ENCODE measurements at places on chromosomes 3 and 15. TPM values are rescaled to one million over a fixed set of nuclear protein-coding genes. Genes with fewer than 3 reads are reported as not detected.
A peak's percentile ranks its signal among the peaks of the same experiment; 100 is the strongest.

- no peak for DNase-seq
- no peaks in the 10 kb centered on the region for H3K4me1 ChIP-seq
- H3K27me3 ChIP-seq: no peaks in the 10 kb centered on the region
- H3K36me3 ChIP-seq: peaks cover 86% of the 10 kb centered on the region
- no peak overlapping the region for H3K4me3 ChIP-seq
- H3K27ac ChIP-seq: no peak overlapping the region
Observed at GRCh38 chr3:183807209-183807728, 18.1 kb downstream of the MAP6D1 start.

DNA sequence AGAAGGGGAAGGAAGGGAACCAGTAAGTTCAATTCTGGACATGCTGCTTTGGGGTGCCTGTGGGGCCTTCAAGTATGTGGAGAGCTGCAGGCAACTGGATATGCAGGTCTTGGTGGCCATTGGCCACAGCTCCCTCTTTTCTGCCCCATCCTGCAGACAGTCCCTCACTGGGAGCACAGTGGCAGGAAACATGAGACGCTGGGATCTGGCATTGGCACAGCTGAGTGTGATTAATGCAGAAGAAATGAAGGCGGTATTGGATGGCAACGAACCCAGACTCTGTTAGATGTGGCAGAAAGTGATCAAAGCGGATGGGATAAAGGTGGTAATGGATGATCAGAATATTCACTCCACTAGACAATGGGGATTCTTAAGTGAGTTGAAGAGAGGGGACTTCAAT, 23.2 kb upstream of the VPS8 start:
- DNase-seq: peak; percentile 67
- H3K36me3 ChIP-seq: no peaks in the 10 kb centered on the region
- H3K27ac ChIP-seq: no peak overlapping the region
- H3K27me3 ChIP-seq: no peaks in the 10 kb centered on the region
- H3K4me3 ChIP-seq: no peak overlapping the region
- no peaks in the 10 kb centered on the region for H3K4me1 ChIP-seq

- no peak overlapping the region for H3K4me3 ChIP-seq
- H3K27me3 ChIP-seq: peaks cover 41% of the 10 kb centered on the region
- no peaks in the 10 kb centered on the region for H3K4me1 ChIP-seq
- H3K27ac ChIP-seq: no peak overlapping the region
- no peaks in the 10 kb centered on the region for H3K36me3 ChIP-seq
Observed at GRCh38 chr3:193149998-193150397, 91.0 kb upstream of the PLAAT1 start.

Gene IL5RA
- total RNA-seq: not detected

Gene CPLX3
- total RNA-seq: not detected

Gene ARL6
- total RNA-seq: 4.7 TPM

DNA sequence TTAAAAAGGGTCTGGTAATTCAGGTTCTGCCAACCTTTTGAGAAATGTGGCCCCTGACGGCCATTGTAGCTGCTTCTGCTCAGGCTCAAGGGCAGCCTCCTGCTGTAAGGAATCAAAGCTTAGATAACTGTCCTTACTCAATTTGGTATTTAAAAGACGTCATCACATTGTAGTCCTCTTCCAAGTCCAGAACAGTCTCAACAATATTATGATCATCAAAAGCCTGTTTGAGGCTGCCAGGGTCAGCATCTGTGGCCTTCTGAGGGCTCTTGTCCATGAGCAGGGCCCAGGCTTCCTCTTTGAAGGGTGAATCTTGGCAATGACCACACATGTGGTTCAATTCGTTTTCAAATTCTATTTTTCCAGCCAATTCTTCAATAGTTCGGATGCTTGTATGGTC, 6.0 kb downstream of the C3orf62 start:
- no peak for DNase-seq
- H3K27ac ChIP-seq: no peak overlapping the region
- H3K4me3 ChIP-seq: no peak overlapping the region
- no peaks in the 10 kb centered on the region for H3K4me1 ChIP-seq
- peaks cover 14% of the 10 kb centered on the region for H3K36me3 ChIP-seq
- no peaks in the 10 kb centered on the region for H3K27me3 ChIP-seq

DNA sequence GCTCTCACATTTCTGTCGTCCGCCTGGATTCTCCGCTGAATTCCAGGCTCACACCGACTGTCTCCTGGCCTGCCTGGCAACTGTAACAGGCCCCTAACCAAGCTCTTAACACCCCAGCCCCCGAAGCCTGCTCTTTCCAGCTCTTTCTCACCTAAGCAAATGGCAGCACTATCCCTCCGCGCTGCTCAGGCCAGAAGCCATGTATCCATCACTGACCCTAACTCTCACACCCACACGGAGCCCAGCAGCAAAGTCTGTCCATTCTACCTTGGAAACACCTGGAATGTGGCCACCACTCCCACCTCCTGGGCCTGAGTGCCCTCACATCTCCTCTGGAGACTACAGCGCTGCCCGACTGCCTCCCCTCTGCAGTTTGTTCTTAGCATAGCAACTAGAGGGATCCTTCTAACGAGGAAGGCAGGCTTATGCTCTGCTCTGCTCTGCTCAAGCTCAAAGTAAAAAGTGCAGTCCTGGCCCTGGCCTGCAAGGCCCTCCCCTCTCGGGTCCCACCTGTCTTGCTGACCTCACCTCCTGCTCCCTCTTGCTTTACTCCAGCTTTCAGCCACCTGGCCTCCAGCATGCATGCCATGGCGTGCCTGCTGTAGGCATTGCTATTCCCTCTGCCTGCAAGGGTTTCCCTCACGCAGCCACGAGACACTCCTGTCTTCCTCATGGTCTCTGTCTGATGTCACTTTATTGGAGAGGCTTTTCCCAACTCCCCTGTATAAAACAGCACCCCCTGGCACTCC, 27.2 kb downstream of the FEM1B start:
- no peak overlapping the region for H3K4me3 ChIP-seq
- DNase-seq: no peak
- H3K4me1 ChIP-seq: peaks cover 19% of the 10 kb centered on the region
- no peaks in the 10 kb centered on the region for H3K27me3 ChIP-seq
- H3K36me3 ChIP-seq: peaks cover 16% of the 10 kb centered on the region
- peak overlapping the region; percentile 36 for H3K27ac ChIP-seq

GRCh38 chr3:109927726-109928125, 590.4 kb upstream of the DPPA4 start:
- H3K27ac ChIP-seq: peak overlapping the region; percentile 62
- no peak for DNase-seq
- no peaks in the 10 kb centered on the region for H3K36me3 ChIP-seq
- no peak overlapping the region for H3K4me3 ChIP-seq
- H3K27me3 ChIP-seq: no peaks in the 10 kb centered on the region

DNA sequence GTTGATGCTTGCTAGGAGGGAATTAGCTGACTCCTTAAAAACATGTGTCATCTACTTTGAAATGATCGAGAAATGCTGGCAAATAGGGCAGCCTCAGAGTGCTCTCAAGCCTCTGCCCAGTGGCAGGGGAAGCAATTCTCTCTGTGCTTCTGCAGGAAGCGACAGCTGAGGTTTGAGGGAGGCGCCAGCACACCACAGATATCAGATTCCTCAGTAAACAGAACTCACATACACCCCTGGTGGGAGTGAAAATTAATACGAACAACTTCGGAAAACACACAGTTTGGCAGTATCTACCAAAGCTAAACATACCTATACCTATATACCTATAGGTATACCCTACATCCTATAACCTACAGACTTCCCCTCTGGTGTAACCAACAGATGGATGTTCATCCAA, 61.3 kb downstream of the NSMCE3 start:
- no peak overlapping the region for H3K4me3 ChIP-seq
- H3K27ac ChIP-seq: no peak overlapping the region
- no peaks in the 10 kb centered on the region for H3K36me3 ChIP-seq
- no peak for DNase-seq

GRCh38 chr3:48600711-48601621, 5.8 kb upstream of the COL7A1 start:
- no peaks in the 10 kb centered on the region for H3K27me3 ChIP-seq
- H3K27ac ChIP-seq: peak overlapping the region; percentile 59
- peaks cover 50% of the 10 kb centered on the region for H3K4me1 ChIP-seq
- no peak overlapping the region for H3K4me3 ChIP-seq

GRCh38 chr3:79329154-79329553, 438.6 kb downstream of the ROBO1 start:
- H3K4me3 ChIP-seq: no peak overlapping the region
- H3K27me3 ChIP-seq: peaks cover 53% of the 10 kb centered on the region
- H3K27ac ChIP-seq: no peak overlapping the region
- no peaks in the 10 kb centered on the region for H3K4me1 ChIP-seq
- no peaks in the 10 kb centered on the region for H3K36me3 ChIP-seq
- DNase-seq: no peak

GRCh38 chr3:197186887-197187588, 111.4 kb downstream of the DLG1 start:
- H3K27ac ChIP-seq: no peak overlapping the region
- H3K4me1 ChIP-seq: peaks cover 11% of the 10 kb centered on the region
- no peaks in the 10 kb centered on the region for H3K27me3 ChIP-seq
- H3K4me3 ChIP-seq: no peak overlapping the region
- no peaks in the 10 kb centered on the region for H3K36me3 ChIP-seq

DNA sequence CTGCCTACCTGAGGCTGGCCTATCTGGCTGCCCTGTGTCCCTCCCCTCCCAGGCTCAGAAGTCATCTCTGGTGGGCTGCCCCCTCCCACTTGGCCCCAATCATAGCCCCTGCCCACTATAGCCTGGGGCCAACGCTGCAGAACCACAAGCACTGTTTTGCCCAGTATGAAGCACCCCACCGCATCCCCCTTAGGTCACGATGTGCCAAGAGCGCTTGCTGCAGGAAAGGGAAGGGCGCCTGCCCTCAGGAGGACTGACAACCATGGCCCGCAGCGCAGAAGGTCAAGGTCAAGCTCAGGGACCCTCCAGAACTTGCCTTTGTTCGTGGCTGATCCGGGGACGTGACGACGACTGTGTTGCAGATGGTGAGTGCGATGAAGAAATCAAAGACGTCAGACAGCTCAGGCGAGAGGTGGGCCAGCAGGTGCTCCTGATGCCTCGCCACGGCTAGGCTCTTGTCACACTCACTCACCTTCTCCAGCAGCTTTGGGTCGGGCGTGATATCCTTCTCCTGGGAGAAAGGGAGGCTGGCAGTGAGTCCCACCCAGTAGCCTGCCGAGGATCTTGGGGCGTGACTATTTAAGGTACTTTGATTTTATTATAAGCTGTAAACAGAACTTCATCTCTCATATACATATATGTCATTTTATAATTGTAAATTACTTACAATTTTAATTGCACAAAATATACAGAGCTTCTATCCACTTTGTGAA, 146.6 kb downstream of the ATP10A start:
- no peak overlapping the region for H3K27ac ChIP-seq
- H3K27me3 ChIP-seq: no peaks in the 10 kb centered on the region
- no peak for DNase-seq
- H3K4me1 ChIP-seq: no peaks in the 10 kb centered on the region
- no peaks in the 10 kb centered on the region for H3K36me3 ChIP-seq
- no peak overlapping the region for H3K4me3 ChIP-seq

Gene SOX14
- not detected for total RNA-seq

DNA sequence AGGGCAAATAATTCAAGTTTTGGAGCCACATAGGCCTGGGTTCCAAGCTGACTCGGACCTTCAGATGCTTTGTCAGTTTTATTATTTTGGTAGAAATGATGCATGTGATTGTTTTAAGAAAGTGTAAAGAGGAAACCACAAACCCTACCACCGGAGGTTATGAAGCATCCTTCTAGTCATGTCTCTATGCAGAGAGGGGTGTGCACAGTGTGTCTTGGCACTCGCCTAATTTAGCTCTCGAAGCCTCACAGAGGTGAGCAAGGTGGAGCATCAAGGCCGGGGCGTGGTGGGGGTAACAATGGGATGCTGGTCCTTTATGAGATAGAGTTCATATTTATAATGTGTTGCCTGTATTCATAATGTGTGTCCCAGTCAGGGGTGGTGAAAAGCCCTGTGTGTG, 63.7 kb upstream of the SMAD6 start:
- no peaks in the 10 kb centered on the region for H3K4me1 ChIP-seq
- DNase-seq: no peak
- H3K27ac ChIP-seq: no peak overlapping the region
- no peaks in the 10 kb centered on the region for H3K36me3 ChIP-seq

Gene GP9
- not detected for total RNA-seq

- no peak overlapping the region for H3K27ac ChIP-seq
- DNase-seq: no peak
- H3K36me3 ChIP-seq: no peaks in the 10 kb centered on the region
- no peaks in the 10 kb centered on the region for H3K27me3 ChIP-seq
Observed at GRCh38 chr3:87136066-87136596, 91.0 kb upstream of the CHMP2B start.

DNA sequence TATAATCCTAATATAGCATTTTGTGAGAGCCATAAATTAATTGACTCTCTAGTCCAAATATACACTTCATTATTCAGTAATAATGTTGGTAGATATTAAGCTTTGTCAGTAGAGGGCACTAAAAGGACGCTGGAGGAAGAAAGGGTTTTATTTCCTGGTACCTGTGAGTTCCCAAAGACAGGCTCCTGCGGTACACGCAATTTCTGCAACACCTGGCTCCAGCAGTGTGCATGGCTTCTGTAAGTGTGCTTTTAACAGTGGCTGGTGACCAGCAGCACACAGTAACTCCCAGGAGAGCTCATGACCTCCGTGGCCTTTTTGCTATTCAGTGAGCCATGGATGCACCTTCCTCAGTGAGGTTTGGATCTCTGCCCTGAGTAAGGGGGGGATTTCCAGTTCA, 338.3 kb upstream of the ZNF385D start:
- H3K4me1 ChIP-seq: no peaks in the 10 kb centered on the region
- H3K27me3 ChIP-seq: no peaks in the 10 kb centered on the region
- no peak overlapping the region for H3K27ac ChIP-seq
- DNase-seq: peak; percentile 63
- H3K36me3 ChIP-seq: no peaks in the 10 kb centered on the region
- no peak overlapping the region for H3K4me3 ChIP-seq

DNA sequence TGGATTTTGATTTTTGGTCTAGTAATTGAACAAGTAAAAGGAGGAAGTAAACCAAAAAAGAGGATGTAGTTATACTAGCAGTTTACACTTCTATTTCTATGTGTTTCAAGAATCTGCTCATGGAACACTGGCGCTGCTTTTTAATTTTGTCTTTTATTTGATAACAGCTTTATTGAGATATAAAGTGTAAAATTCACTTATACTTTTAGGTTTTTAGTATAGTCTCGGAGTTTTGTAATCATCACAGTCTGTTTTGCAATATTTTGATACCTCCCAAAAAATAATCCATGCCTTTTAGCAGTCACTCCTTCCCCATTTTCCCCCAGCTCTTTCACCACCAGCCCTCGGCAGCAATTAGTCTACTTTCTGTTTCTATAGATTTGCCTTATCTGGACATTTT, 18.0 kb downstream of the UBE2E2 start:
- no peak overlapping the region for H3K27ac ChIP-seq
- no peak for DNase-seq
- H3K27me3 ChIP-seq: no peaks in the 10 kb centered on the region
- peaks cover 8% of the 10 kb centered on the region for H3K36me3 ChIP-seq
- H3K4me1 ChIP-seq: peaks cover 10% of the 10 kb centered on the region

- peak; percentile 64 for DNase-seq
- H3K4me1 ChIP-seq: no peaks in the 10 kb centered on the region
- H3K27me3 ChIP-seq: no peaks in the 10 kb centered on the region
- no peak overlapping the region for H3K27ac ChIP-seq
Observed at GRCh38 chr3:66555214-66555844, 54.5 kb upstream of the LRIG1 start.

- H3K27me3 ChIP-seq: peaks cover 69% of the 10 kb centered on the region
- no peak overlapping the region for H3K4me3 ChIP-seq
- no peak overlapping the region for H3K27ac ChIP-seq
- no peaks in the 10 kb centered on the region for H3K4me1 ChIP-seq
- H3K36me3 ChIP-seq: peaks cover 5% of the 10 kb centered on the region
Observed at GRCh38 chr15:65392368-65392767, 14.6 kb upstream of the IGDCC3 start.

- H3K36me3 ChIP-seq: no peaks in the 10 kb centered on the region
- H3K27me3 ChIP-seq: no peaks in the 10 kb centered on the region
- no peak overlapping the region for H3K27ac ChIP-seq
- DNase-seq: peak; percentile 9
Observed at GRCh38 chr3:66527246-66527645, 26.4 kb upstream of the LRIG1 start.

Data from MCF 10A (cell line).